Neural cell (in vitro differentiated cells): ENCODE measurements at places on chromosomes 2 and 18. TPM values are rescaled to one million over a fixed set of nuclear protein-coding genes. Genes with fewer than 3 reads are reported as not detected.

The ZNF804A gene
- 2.7 and 2.9 TPM in 2 replicates for polyA plus RNA-seq

The HTR2B gene
- polyA plus RNA-seq = 0.64 TPM in 1 of 2 replicates, not detected in the other

The NDUFV2 gene
- 244 and 285 TPM in 2 replicates for polyA plus RNA-seq

The FBXO41 gene
- polyA plus RNA-seq = 6.0 and 6.7 TPM in 2 replicates

The LYPD6B gene
- 0.68 and 7.7 TPM in 2 replicates for polyA plus RNA-seq

The KIAA2012 gene
- polyA plus RNA-seq = not detected in 2 replicates

The AAK1 gene
- polyA plus RNA-seq = 26.7 and 26.8 TPM in 2 replicates

The CXCR1 gene
- not detected in 2 replicates for polyA plus RNA-seq

The EN1 gene
- not detected in 2 replicates for polyA plus RNA-seq

The INPP4A gene
- polyA plus RNA-seq = 51.4 and 52.9 TPM in 2 replicates

The STEAP3 gene
- polyA plus RNA-seq = 0.08 TPM in 1 of 2 replicates, not detected in the other

The VSNL1 gene
- 64.1 and 69.7 TPM in 2 replicates for polyA plus RNA-seq

The C2orf15 gene
- 8.8 and 12.8 TPM in 2 replicates for polyA plus RNA-seq

The RESP18 gene
- polyA plus RNA-seq = not detected in 2 replicates

The HOXD12 gene
- polyA plus RNA-seq = not detected in 2 replicates

The SELENOI gene
- 22.4 and 25.2 TPM in 2 replicates for polyA plus RNA-seq

The STARD6 gene
- polyA plus RNA-seq = not detected in 2 replicates

The PKDCC gene
- 37.4 and 50.3 TPM in 2 replicates for polyA plus RNA-seq

The GNAL gene
- polyA plus RNA-seq = 16.7 and 17.3 TPM in 2 replicates

The CLEC4F gene
- not detected in 2 replicates for polyA plus RNA-seq

The NGEF gene
- polyA plus RNA-seq = 5.2 and 5.7 TPM in 2 replicates
